ENCODE measurements at places on chromosomes 5 and 9.

GRCh38 chr5:110177729-110178128, 488.0 kb downstream of the MAN2A1 start:
- DNase-seq = peak; percentile 1

DNA sequence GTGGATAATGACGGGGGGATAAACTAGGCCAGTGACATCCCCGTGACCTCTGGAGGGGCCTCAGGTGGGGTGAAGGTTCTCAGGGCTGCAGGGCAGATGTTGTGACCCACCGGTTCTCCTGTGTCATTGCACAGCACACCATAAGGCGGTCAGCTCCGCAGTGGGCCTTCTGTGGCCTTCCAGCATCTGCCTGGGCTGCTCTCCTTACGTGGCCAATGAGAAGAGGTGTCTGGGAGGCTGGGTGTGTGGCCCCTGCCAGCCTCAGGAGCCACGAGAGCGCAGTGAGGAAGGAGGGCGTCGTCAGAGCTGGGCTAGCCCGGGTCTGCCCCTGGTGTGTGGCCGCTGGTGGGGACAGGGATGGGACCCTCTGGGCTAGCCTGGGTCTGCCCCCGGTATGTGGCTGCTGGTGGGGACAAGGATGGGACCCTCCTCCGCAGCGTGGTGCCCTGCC, 48.7 kb downstream of the COL5A1 start:
- DNase-seq = no peak

GRCh38 chr9:113461285-113461684, 2.2 kb upstream of the RGS3 start:
- DNase-seq = no peak

GRCh38 chr5:103033696-103034095, 86.2 kb downstream of the GIN1 start:
- DNase-seq = no peak

DNA sequence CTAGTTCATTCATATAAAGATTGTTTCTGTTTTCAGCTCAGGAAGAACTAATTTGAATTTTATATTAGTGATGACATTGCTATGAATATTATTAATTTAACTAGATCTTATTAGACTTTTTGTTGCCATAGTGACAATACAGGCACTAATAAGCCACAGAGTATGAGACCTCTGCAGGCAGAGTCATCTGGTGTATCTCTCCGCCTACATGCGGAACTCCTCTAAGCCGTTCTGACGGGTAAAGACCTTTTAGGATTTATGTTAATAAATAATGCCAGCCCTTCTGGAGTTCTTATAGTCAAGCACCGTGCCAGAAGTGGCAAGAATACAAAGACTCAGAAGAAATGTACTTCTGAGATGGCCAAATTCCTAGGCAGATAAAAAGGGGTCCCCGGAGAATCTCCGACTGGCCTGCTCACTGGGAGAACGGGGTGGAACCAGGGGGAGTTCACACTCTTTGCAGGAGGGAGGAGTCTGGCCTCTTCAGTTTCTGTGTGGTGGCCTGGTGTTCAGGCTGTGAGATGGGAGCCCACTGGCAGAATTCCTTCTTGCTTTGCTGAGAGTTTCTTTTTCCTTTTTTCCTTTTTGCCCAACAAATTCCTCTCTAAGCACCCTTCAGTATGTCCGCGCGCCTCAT, 85.1 kb upstream of the IL12B start:
- no peak for DNase-seq

- no peak for DNase-seq
Observed at GRCh38 chr9:129341987-129342348, 163.9 kb upstream of the IER5L start.

- no peak for DNase-seq
Observed at GRCh38 chr5:94751460-94751859, 133.0 kb downstream of the SLF1 start.

DNA sequence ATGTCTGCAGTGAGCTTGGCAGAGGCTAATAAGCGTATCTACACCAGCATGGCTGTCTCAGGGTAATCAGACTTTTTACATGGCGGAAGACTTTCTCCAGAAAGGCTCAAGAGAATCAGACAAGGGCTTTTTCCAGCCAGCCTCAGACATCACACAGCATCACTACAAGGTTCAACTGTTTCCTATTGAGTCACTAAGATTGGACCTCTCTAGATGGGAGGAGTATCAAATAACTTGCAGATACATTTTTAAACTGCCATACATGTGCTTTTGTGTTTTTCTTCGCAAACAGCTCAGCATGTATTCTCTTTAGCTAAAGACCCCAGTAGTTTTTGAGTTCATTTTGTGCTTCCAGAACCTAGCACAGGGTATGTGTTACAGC, 22.9 kb upstream of the PIK3R1 start:
- no peak for DNase-seq

DNA sequence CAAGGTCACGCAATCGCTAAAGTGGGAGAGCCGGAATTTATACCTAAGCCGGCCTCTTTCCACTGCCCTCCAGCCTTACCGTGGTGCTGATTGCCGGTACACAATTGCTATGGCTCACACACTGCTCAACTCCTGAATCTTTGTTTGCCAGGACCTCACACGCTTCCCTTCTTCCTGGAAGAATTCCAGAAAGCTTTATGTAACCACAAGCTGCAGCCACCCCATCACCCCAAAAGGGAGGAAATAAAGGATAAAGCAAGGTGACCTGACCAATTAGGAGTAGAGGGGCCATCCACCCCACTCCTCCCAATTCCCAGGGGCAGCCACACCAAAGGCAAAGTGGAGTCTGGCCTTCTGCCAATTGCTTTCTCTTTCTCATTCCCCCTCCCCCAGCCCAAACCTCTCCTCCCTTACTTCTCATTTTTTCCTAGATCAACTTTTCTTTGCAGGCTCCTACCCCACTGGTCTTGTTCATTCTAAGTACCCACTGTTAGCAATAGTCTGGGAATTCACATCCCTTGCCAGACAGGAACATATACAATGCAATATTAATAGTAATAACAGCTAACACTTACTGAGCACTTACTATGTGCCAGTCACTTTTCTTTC, 18.0 kb upstream of the CDC23 start:
- DNase-seq = no peak

- no peak for DNase-seq
Observed at GRCh38 chr5:150082374-150082773, 4.0 kb downstream of the CSF1R start.
